Sigmoid colon (tissue), 7 donors: ENCODE measurements at places on chromosomes 5 and 9. TPM values are rescaled to one million over a fixed set of nuclear protein-coding genes. Genes with fewer than 3 reads are reported as not detected.

DNA sequence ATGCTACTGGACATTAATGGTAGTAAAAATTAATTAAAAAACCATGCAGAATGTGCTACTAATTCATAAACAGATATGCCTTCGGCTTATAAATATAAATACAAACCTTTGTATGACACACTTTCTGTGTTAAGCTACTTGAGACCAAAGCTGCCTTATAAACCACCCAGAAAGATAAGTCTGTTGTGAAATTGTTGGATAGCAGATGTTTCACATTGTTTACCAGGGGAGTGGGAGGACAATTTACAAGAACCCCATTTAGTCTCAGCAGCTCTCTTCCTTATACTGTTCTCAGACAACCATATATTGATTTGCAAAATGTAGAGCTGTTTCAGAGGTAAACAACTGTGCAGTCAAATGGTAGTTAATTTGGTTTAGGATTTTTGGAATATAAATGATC is 524.4 kb downstream of the PRR16 start:
- H3K36me3 ChIP-seq, result no peaks in the 10 kb centered on the region
- no peaks in the 10 kb centered on the region for H3K27me3 ChIP-seq
- no peak overlapping the region for H3K4me3 ChIP-seq
- DNase-seq, result no peak

Gene C5orf52
- not detected for total RNA-seq

DNA sequence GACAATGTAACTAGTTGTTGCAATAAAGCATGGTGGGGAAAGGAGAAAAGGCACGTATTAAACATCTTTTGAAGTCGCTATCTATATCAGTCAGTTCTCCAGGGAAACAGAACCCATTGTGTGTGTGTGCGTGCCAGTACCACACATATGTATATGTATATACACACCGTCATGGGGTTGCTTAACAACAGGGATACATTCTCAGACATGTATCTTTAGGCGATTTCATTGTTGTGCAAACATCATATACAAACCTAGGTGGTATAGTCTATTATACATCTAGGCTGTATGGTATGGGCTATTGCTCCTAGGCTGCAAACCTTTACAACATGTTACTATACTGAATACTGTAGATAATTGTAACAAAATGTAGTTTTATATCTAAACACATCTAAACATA is 2.3 kb downstream of the CDKN2B-AS1 start:
- DNase-seq, result no peak
- no peaks in the 10 kb centered on the region for H3K27me3 ChIP-seq
- no peaks in the 10 kb centered on the region for H3K4me1 ChIP-seq
- no peak overlapping the region for H3K27ac ChIP-seq
- H3K4me3 ChIP-seq, result no peak overlapping the region
- H3K36me3 ChIP-seq, result no peaks in the 10 kb centered on the region

Gene POLR3G
- 5.8 TPM for total RNA-seq

DNA sequence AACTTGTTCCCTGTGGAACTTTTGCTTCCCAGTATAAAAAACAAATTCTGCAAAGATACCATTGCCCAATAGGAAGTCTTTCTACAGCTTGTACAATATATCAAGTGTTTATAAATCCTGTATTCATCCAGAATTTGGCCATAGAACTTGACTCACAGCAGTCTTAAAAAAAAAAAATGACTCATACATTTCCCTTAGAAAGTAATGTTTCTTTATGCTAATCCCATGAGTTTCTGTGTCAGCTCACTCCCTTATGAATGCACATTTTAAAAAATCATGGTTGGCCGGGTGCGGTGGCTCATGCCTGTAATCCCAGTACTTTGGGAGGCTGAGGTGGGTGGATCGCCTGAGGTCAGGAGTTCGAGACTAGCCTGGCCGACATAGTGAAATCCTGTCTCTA is 89.3 kb upstream of the DMRT1 start:
- H3K27me3 ChIP-seq, result no peaks in the 10 kb centered on the region
- H3K4me3 ChIP-seq, result no peak overlapping the region
- peak overlapping the region; percentile 96 for H3K27ac ChIP-seq
- H3K4me1 ChIP-seq, result peaks cover 21% of the 10 kb centered on the region
- DNase-seq, result no peak
- H3K36me3 ChIP-seq, result no peaks in the 10 kb centered on the region

DNA sequence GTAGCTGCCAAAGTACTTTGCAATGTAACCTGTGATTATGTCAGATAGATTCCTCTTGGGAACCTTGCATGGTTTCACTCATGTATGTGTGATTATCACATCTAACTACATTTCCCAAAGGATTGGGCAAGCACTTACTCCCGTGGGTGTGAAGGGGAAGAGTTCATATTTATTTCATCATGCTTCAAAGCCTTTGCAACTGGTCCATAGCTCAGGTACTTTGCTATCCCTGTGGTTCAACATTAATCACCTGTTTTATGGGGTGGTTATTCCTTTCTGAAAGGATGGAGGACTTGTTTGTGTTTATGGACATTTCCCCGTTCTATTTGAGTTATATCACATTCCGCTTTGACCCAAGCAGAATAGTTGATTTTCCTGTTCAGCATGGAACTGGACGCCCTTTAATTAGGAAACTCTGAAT is 13.6 kb upstream of the ERMP1 start:
- no peaks in the 10 kb centered on the region for H3K27me3 ChIP-seq
- H3K27ac ChIP-seq, result no peak overlapping the region
- no peaks in the 10 kb centered on the region for H3K36me3 ChIP-seq
- DNase-seq, result no peak
- H3K4me3 ChIP-seq, result no peak overlapping the region

Gene GPR151
- not detected for total RNA-seq

DNA sequence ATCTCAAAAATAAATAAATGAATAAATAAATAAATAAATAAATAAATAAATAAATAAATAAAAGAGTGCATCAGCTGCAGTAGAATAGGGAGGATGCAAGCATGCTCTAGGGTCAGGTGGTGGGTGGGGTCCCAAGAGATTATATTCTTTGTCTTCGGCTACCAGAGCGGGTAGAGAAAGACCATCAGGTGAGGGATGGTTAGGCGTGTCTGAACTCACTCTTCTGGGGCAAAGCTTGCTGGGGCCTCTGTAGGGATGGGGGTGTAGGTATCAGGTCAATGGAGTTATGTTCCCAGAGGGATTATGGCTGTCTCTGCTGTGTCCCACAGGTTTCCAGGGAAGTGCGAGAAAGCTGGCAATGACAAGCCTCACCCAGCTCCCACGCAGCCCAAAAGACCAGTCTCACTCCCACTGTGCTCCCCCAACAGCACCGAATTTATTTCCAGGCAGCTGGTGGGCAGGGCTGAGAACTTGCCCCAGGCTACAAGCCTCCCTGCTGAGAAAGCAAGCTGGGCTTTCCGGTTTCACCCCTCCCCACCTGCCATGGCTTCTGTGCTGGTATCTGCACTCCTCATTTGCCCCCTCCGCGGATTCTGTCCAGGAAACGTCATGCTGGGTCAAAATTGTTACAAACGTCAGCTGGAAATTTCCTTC is 180.8 kb downstream of the LURAP1L start:
- no peak overlapping the region for H3K4me3 ChIP-seq
- peaks cover 19% of the 10 kb centered on the region for H3K4me1 ChIP-seq
- DNase-seq, result no peak
- no peaks in the 10 kb centered on the region for H3K36me3 ChIP-seq
- H3K27me3 ChIP-seq, result no peaks in the 10 kb centered on the region
- H3K27ac ChIP-seq, result peak overlapping the region; percentile 78

Gene UTP15
- 14.4 TPM for total RNA-seq

DNA sequence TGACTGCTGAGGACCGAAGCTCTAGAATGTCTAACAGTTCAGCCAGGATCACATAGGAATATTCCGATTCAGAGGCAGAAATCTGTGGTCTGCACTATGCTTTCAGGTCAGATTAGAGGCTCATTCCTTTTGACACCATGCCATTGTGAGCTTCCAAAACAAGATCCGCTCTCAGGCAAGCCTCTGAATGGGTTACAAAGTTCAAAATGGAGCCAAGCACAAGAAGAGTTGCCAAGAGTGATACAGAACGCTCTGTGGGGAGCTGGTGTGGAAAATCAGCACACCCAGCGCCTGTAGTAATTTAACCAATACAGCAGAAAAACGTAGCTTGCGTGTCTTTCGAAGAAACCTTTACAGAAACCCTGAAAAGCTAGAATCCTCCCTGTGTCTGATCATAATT is 33.3 kb upstream of the FAT2 start:
- no peaks in the 10 kb centered on the region for H3K36me3 ChIP-seq
- no peaks in the 10 kb centered on the region for H3K4me1 ChIP-seq
- no peaks in the 10 kb centered on the region for H3K27me3 ChIP-seq
- DNase-seq, result no peak
- no peak overlapping the region for H3K27ac ChIP-seq

DNA sequence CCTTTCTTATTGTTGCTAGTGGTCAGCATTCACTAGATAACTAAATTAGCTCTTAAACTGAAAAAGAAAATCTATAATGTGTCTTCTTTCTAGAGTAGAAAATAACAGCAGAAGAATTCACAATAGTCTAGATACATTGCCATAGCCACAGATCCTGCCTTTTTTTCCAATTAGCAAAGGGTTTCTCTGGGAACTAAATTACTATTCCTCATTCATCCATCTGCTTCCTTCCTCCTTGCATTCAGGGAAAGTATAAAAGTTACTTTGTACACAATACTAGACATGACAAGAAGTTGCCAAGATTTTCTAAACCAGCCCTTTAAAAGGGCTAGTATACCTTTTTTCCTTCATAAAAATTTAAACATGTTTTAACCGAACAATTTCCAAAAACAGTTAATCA is 21.2 kb upstream of the WDR41 start:
- no peak overlapping the region for H3K27ac ChIP-seq
- no peaks in the 10 kb centered on the region for H3K4me1 ChIP-seq
- H3K36me3 ChIP-seq, result no peaks in the 10 kb centered on the region
- DNase-seq, result no peak

Gene CNTNAP3B
- 52.0 TPM for total RNA-seq

DNA sequence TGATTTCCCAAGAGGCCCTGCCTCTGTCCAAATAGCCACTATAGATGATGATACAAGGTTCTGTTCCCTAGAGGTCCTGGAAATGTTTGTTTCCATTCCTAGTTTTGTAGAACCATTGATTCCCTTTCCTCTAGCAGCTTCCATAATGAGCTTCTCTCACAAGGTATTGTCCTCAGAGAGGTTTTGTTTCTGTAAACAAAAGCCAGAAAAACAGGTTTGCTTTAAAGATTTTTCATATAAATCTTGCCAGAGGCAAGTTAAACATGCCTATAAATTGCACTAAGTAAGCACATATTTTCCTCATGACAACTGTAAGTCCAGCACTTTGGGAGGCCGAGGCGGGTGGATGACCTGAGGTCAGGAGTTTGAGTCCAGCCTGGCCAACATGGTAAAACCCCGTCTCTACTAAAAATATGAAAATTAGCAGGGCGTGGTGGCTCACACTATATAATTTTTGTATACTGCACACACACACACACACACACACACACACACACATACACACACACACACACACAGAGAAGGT is 1787.7 kb downstream of the EFNA5 start:
- no peak for DNase-seq
- H3K36me3 ChIP-seq, result no peaks in the 10 kb centered on the region
- no peak overlapping the region for H3K27ac ChIP-seq

DNA sequence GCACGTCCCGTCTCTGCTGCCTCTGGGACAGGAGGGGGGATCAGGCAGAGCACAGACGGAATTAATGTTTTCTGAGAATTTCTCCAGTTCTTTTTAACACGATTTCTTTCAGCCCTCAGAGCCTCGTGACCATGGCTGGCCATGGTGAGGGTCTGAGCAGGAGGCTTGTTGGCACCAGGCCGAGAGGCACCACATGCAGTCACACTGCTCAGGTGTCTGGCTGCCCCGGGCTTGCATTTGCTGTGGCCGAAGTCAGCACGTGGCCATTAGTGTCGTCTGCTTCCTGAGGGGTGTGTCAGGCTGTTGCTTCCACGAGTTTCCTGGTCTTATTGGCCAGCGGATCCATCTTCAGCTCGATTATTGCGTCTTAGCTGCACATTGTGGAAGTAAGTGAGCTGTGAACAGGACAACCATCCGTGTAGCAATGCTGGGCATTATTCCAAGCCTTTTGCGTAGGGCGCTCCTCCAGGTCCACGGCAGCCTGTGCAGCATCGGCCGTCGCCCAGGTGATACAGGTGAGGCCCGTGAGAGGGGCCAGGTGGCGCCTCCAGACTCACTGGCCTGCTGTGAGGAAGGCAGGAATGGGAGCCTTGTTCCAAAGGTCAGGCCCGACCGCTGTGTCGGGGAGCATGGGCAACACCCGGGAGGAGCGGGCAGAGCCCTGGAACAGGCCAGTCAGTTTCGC is 114.2 kb upstream of the CACNA1B start:
- DNase-seq, result no peak
- H3K36me3 ChIP-seq, result peaks cover 5% of the 10 kb centered on the region
- H3K27ac ChIP-seq, result no peak overlapping the region
- no peaks in the 10 kb centered on the region for H3K4me1 ChIP-seq
- H3K27me3 ChIP-seq, result no peaks in the 10 kb centered on the region

- no peak overlapping the region for H3K4me3 ChIP-seq
- H3K27ac ChIP-seq, result no peak overlapping the region
- no peaks in the 10 kb centered on the region for H3K27me3 ChIP-seq
- no peaks in the 10 kb centered on the region for H3K36me3 ChIP-seq
- DNase-seq, result no peak
- no peaks in the 10 kb centered on the region for H3K4me1 ChIP-seq
Measured at GRCh38 chr5:16754601-16755000, 137.8 kb upstream of the RETREG1 start.

- H3K27me3 ChIP-seq, result no peaks in the 10 kb centered on the region
- H3K4me3 ChIP-seq, result peak overlapping the region; percentile 70
- DNase-seq, result peak; percentile 73
- no peaks in the 10 kb centered on the region for H3K36me3 ChIP-seq
Measured at GRCh38 chr9:78030553-78031443, 813 bp downstream of the GNAQ start.

DNA sequence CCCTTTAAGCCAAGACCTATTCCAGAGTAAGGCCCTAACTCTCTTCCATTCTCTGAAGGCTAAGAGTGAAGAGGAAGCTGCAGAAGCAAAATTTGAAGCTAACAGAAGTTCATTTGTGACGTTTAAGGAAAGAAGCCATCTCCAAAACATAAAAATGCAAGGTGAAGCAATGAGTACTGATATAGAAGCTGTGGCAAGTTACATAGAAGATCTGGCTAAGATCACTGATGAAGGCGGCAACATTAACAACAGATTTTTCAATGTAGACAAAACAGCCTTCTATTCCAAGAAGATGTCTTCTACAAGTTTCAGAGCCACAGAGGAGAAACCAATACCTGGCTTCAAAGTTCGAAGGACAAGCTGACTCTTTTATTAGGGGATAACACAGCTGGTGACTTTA is 1143.4 kb downstream of the CDH12 start:
- H3K4me3 ChIP-seq, result no peak overlapping the region
- H3K36me3 ChIP-seq, result no peaks in the 10 kb centered on the region
- H3K27me3 ChIP-seq, result no peaks in the 10 kb centered on the region
- no peak for DNase-seq
- H3K27ac ChIP-seq, result no peak overlapping the region

Gene ARHGEF28
- total RNA-seq, result 6.9 TPM

- no peaks in the 10 kb centered on the region for H3K36me3 ChIP-seq
- H3K4me3 ChIP-seq, result no peak overlapping the region
- DNase-seq, result no peak
- H3K4me1 ChIP-seq, result no peaks in the 10 kb centered on the region
Measured at GRCh38 chr9:87350915-87351314, 146.8 kb upstream of the DAPK1 start.

- H3K4me3 ChIP-seq, result no peak overlapping the region
- no peaks in the 10 kb centered on the region for H3K27me3 ChIP-seq
- no peak overlapping the region for H3K27ac ChIP-seq
- no peak for DNase-seq
- no peaks in the 10 kb centered on the region for H3K4me1 ChIP-seq
Measured at GRCh38 chr5:134603059-134603458, 29.6 kb downstream of the SAR1B start.

Gene UGT3A1
- total RNA-seq, result not detected

GRCh38 chr9:114696814-114697544 is 15.0 kb upstream of the TEX48 start:
- H3K27ac ChIP-seq, result no peak overlapping the region
- H3K27me3 ChIP-seq, result no peaks in the 10 kb centered on the region
- DNase-seq, result no peak
- no peaks in the 10 kb centered on the region for H3K4me1 ChIP-seq
- no peak overlapping the region for H3K4me3 ChIP-seq
- no peaks in the 10 kb centered on the region for H3K36me3 ChIP-seq
